AG04450 (cell line): ENCODE measurements at places on chromosomes 5 and 9. TPM values are rescaled to one million over a fixed set of nuclear protein-coding genes. Genes with fewer than 3 reads are reported as not detected.

- no peak for DNase-seq
These were observed 46.2 kb downstream of the TENT4A start for GRCh38 chr5:6759401-6759800.

DNA sequence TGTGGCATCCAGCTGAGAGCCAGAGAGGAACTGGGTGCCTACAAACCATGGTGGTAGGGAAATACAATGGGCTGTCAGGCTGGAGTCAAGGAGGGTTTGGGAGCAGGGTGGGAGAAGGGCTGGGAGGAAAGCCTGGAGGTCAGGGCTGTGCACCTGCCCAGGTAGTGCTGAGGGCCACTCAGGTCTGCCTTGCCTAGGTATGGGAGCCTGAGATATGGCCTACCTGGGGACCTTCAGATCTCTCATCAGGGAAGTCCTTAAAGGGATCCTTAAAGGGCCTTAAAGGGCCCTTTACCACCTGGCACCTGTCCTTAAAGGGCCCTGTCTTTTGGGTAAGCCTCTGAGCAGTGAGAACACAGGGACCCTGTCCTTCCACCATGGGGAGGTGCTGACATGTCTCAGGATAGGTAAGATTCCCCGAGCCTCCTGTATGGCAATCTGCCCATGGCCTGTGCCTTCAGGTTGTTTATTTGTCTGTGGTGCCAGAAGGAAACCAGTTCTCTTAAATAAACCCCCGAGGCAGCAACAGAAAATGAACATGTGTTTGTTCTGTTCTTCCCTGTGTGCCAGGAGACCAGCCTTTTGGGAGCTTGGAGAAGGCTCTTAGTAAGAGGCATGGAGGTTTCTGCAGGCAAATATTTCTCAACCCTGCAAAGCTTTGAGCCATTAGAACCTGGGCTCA, 23.3 kb downstream of the SLC25A48 start:
- DNase-seq: no peak

- DNase-seq: no peak
These were observed 674.4 kb downstream of the SEMA5A start for GRCh38 chr5:8871446-8871845.

DNA sequence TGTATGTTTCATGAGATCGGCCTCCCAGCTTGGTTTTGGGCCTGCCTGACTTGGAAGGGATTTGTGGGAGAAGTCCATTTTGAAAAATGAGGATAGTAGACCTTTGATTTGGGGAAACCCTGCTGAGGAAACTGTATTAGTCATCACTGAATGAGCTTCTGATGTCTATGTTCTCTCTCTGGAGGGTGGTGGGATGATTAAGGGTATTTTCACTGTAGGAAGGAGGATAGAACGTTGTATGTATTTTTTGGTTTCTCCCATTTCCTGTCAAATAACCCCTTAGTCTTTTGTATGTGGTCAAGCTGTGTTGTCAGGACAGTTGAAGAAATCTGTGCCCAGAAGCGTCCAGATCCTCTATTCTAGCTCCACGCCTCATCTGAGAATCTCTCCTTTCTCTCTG, 151.9 kb downstream of the INSYN2B start:
- no peak for DNase-seq

DNA sequence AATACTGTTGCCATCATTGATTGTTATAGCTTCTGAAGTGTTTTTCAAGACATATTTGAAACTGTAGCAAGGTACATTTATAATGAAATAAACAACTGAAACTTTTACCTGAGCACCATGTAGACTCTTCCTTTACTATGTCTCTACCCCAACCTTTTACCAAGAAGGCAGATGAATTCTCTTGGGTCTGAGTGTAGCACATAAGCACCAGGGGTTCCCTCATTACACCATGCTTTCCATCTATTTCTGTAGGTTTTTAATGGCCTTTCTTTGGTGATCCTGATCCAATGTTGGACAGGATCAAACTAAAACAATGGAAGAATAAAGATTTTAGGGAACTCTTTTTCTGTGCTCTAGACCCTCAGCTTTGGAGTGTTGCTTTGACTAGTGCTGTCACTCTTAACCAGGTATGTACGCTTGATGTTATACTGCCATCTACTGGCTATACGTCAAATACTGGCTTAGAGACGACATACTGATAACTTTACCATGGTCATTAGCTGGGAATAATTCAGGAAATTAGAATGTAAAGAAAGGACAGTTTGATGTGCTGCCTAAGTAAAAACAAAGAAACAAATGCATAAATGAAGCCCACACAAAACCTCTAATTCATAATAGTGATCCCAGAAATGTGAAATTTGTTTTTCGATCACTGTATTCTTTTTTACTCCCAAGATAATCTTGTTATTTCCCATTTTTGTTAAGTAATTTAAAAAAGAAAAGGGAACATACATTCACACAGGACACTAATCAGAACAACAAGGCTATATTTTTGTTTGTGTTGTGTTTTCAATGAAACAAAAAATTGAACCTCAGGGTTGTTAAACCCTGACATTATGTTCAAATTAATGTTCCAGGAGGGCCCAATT, 30.7 kb downstream of the IFNW1 start:
- DNase-seq: peak; percentile 56

DNA sequence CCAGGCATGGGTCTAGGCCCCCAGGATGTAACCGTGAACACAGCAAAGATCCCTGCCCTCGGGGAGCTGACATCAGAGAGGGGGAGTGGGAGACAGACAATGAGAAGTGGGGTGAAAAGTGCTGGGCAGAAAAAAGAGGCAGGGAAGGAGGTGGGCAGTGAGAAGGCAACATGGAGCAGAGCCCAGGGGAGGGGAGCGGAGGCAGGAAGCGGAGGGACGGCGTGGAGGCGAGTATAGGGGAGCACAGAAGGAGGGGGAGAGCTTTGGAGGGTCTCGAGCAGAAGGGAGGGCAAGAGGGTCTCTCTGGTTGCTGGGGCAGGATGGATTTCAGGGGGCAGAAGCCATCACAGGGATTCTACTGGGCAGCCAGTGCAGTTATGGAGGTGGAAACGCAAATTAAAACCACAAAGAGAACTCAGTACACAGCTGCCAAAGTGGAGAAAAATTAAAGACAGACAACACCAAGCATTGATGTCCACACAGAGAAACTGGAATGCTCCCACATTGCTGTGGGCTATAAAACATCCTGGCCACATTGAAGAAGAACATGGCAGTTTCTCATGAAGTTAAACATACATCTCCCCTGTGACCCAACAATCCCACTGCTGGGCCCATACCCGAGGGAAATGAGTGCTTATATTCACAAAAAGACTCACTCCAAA, 21.1 kb upstream of the LAMC3 start:
- no peak for DNase-seq

- no peak for DNase-seq
These were observed 66.2 kb downstream of the NACC2 start for GRCh38 chr9:136028760-136029470.

DNA sequence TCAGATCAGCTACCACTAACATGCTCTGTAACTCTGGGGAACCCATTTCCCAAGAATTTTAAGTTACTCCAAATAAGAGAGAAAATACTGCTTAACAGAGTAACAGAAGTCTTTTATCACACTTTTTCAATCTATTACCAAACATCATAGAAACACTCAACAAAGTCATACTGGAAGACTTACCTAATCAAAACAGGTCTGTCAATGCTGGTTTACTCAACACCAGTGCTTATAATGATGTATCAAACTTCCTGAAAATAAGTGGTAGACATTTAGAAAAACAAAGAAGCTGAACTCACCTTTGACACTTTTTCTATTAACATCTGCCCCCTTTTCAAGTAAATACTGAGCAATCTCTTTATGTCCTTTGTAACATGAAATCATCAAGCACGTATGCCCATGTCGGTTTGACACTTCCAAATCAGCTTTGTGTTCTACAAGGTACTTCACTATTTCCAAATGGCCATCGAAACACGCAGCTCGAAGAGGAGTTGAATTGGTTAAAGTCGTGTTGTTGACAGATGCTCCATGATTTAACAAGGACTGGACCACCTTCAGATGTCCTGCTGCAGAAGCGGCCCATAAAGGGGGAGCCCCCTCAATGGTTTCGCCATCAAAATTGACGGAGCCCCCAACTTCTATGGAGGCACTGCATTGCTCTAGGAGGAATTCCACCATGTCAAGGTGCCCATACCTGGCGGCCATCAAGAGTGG, 1.8 kb downstream of the FEM1C start:
- DNase-seq: no peak

DNA sequence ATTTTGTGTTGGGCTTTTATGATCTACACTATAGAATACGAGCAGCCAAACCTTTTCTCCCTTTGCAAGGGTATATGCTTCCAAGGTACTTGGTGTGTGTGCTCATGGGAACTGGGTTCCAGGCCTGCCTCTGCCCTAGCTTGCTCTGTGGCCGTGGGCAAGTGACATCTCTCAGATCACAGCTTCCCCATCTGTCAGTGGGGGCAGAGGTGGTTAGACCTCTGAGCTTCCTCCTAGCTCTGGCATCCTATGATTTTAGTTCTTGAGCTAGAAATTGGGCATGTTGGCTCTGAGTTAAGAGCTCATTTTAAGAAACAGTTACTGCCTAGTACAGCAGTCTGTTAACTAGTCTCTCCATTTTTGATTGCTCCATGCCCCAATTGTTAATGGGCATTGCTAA, 12.5 kb upstream of the CCNJL start:
- DNase-seq: no peak

GRCh38 chr5:111557686-111558085, 45.4 kb upstream of the STARD4 start:
- DNase-seq: no peak

DNA sequence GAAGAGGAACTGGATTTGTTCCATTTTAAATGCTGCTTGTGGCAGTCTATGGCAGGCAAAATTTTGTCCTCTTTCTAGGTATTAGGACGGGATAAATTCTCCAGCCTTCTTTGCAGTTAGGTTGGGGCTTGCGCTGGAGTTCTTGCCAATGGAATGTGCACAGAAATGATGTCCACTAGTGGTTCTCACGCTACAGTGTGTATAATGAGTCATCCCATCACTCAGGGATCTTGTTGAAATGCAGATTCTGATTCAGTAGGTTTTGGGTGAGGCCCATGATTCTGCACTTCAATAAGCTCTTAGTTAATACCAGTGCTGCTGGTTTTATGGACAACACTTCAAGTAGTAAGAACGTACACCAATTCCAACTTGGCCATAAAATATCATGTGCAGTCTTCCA, 317.6 kb upstream of the KLF4 start:
- DNase-seq: no peak

GRCh38 chr9:98599566-98600216, 109.0 kb downstream of the GABBR2 start:
- no peak for DNase-seq

DNA sequence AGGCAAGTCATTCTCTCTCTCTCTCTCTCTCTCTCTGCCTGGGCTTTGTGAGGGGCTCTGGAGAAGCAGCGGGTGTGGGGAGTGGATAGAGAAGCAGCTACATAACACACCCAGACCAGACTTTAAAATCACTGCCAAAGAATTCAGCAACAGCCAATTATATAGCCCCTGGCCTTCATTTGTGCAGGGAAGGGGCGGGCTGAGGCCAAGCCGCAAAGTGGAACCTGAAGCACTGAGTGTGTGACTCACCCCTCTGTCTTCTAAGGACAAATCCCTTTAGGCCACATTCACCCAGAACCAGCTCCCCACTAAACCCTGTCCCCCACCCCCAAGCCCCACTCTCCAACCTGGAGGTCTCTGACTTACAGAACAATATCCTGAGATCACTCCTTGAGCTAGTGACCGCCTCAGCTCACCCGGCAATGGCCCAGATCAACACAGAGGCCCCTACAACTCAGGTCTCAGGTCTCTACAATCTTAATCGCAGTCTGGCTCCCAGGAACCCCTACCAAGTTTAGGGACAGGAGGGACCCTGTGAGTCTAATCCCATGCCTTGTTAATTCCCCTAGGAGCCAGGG, 6.0 kb downstream of the B4GALT1 start:
- peak; percentile 90 for DNase-seq

DNA sequence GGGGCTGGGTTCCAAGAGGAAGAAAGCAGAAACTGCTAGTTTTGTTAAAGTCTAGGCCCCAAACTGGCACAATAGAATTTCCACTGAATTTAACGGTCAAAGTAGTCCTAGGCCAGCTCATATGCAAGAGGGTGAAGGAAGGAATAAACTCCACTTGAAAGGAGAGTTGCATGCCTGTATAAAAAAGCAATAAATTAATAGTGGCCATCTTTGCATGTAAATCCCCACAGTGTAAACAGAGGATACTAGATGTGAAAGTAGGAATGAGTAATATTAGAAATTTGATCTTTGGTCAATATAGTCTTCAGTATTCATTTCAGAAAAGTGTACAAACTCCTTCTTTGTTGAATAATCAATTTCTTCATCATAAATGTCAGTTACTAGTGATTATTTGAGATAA, 403.1 kb downstream of the TMEM232 start:
- no peak for DNase-seq

DNA sequence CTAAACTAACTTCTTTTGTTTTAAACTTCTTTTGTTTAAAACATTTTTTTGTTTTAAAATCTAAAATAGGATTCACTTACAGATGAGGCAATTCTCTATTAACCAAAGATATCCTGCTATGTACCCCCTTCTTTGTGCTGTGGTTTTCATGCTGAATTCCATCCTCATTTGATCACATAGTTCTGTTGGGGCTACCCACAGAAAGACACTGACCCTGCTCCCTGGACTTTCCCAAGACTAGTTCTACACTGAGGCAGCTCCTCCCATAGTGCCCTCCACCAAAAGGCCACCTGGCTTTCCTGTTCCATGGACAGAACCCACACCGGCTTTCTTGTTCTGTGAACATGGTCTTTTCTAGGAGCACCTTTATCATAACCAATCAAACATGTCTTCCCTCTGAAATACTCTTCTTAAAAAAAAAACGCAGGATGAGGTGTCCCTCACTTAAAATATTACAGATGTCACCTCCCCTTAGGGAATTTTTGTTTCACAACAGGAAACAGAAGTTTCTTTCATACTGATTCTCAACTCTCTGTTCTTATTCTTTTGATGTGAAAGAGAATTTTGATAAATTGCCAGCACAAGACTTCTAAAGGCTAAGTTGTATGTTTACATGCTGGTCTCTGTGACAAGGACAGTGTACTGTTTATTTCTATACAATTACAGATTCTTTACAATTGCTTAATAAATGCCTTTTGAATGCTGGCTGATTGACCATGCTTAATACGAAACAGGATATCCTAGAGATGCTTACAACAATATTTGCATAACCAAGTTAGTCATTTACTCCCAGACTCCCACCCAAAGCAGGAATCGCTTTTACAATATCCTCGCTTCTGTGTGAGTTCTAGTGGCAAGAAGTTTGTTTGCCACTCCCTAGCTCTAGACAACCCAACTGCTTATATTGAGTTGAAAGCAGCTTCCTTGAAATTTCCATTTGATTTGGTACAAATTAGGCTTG, 300.4 kb downstream of the DTWD2 start:
- DNase-seq: no peak

DNA sequence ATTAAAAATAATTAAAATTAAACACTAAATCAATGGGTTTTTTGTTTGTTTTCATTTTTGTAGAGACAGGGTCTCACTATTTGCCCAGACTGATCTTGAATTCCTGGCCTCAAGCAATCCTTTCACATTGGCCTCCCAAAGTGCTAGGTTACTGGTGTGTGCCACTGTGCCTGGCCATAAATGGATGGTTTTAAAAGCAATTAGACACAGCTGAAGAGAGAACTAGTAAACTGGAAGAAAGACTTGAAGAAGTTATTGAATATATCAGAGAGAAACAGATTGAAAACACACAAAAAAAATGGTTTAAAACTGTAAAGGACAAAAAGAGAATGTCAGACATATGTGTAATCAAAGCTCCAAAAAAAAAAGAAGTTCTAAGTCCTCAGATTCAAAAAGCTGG, 83.0 kb downstream of the DENND1A start:
- DNase-seq: no peak

GRCh38 chr9:15189481-15189880, 117.5 kb downstream of the TTC39B start:
- DNase-seq: no peak

The PCDHB1 gene
- polyA plus RNA-seq: not detected in 2 replicates

The TMEM161B gene
- 8.6 and 14.4 TPM in 2 replicates for polyA plus RNA-seq
